ENCODE measurements at places on chromosomes 2 and 18. TPM values are rescaled to one million over a fixed set of nuclear protein-coding genes. Genes with fewer than 3 reads are reported as not detected.
A peak's percentile ranks its signal among the peaks of the same experiment; 100 is the strongest.

Gene SIX3
- total RNA-seq, result not detected

Gene IL18R1
- total RNA-seq, result 4.7 TPM

DNA sequence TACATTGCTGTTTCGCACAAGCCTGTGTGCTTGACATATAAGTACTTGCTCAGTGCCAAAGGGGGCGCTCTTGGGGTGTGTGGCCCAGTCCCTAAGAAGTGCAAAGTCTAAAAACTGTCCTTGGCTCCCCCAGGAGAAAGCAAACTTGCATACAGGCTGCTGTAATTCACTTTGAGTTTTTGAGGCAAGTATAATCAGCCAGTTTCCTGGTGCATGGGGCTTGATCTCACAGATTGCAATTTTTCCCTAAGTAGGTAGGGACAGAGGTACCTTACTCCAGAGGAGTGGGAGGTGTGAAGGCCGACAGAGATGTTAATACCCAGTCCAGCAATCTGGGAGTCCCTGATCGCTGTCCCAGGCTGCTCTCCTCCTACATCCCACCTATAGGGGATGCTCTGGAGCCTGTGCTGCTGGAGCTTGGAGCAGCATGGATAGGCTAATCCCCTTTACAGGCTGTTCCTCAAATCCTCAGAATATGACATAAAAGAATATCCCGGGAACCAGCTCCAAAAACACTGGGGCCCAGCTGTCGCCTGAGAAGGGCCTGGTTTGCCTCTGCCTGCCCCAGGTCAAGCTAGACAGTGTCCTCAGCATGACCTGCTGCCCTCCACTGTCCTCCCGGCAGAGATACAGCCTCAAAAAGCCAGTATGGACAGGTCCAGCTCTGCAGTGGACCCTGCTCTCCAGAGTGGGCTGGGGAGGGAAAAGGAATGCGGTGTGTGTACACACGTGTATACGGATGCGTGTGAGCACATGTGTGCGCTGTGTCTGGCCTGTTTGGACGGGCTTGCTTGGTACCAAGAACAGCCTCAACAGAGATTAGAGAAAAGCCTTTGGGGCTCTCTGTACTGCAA, 136.5 kb upstream of the HAAO start:
- H3K27ac ChIP-seq, result peak overlapping the region; percentile 96
- H3K27me3 ChIP-seq, result no peaks in the 10 kb centered on the region
- H3K4me3 ChIP-seq, result no peak overlapping the region
- peak; percentile 83 for DNase-seq
- no peaks in the 10 kb centered on the region for H3K36me3 ChIP-seq

- no peak for DNase-seq
- peaks cover 63% of the 10 kb centered on the region for H3K27me3 ChIP-seq
- H3K36me3 ChIP-seq, result no peaks in the 10 kb centered on the region
Measured at GRCh38 chr2:26619521-26619951, 21.6 kb downstream of the CIB4 start.

Gene CYP1B1
- total RNA-seq, result 827 TPM

DNA sequence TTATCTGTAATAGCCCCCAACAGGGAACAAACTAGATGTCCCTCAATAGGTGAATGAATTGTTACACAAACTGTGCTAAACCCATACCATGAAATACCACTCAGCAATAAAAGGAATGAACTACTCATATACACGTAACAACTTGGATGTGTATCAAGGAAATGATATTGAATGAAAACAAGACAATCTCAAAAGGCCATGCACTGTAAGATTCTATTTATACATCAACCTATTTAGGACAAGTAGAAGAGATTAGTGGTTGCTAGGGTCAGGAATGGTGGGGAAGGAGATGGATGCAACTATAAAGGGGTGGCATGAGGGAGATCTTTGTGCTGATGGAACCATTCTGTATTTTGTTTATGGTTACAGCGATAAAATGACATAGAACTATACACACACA, 47.1 kb downstream of the KANSL3 start:
- peaks cover 5% of the 10 kb centered on the region for H3K4me1 ChIP-seq
- H3K27me3 ChIP-seq, result no peaks in the 10 kb centered on the region
- H3K36me3 ChIP-seq, result peaks cover 42% of the 10 kb centered on the region
- DNase-seq, result peak; percentile 38
- no peak overlapping the region for H3K4me3 ChIP-seq

Gene ADNP2
- 22.4 TPM for total RNA-seq

GRCh38 chr2:36461039-36461681, 105.6 kb downstream of the CRIM1 start:
- peak overlapping the region; percentile 90 for H3K27ac ChIP-seq
- no peak overlapping the region for H3K4me3 ChIP-seq
- peak; percentile 62 for DNase-seq
- no peaks in the 10 kb centered on the region for H3K27me3 ChIP-seq
- H3K36me3 ChIP-seq, result peaks cover 92% of the 10 kb centered on the region

GRCh38 chr2:48488545-48488944, 41.4 kb upstream of the STON1 start:
- no peaks in the 10 kb centered on the region for H3K36me3 ChIP-seq
- no peak overlapping the region for H3K27ac ChIP-seq
- no peaks in the 10 kb centered on the region for H3K27me3 ChIP-seq
- H3K4me3 ChIP-seq, result no peak overlapping the region

DNA sequence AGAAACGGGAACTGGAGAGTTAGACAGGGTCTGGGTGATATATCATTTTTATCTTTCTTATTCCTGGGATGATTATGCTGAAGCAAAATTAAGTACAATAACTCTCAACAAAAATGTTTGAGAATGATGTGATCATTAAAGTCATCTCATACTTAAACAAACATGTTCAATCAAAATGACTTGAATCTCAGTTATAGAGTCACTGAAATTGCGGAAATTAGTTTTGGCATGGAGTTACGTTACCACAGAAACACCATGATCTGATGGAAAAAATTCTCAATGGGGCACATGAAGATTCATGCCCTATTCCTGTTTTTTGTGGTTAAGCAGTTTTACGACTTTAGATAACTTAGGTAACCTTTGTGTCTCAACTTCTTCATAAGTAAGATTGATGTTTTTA, 757.7 kb downstream of the EPHA4 start:
- no peaks in the 10 kb centered on the region for H3K36me3 ChIP-seq
- H3K27ac ChIP-seq, result no peak overlapping the region
- no peak overlapping the region for H3K4me3 ChIP-seq
- H3K4me1 ChIP-seq, result no peaks in the 10 kb centered on the region
- DNase-seq, result no peak
- no peaks in the 10 kb centered on the region for H3K27me3 ChIP-seq

DNA sequence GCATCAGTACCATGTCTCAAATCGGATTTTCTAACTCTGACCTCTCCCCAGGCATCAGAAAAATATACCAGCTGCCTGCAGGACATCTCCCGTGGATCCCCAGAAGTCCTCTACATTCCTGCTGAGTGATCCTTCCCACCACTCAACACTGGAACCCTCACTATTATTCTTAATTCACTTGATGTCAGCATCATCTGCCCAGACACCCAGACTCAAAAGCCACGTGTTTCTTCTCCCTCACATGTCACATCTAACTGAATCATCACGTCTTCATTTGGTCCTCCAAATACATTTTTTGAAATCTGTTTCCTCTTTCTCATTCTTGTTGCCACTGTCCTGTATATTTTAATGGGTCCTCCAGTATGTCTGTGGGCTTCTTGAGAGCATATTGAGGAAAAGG, 218.6 kb downstream of the HRH4 start:
- no peak for DNase-seq
- H3K36me3 ChIP-seq, result no peaks in the 10 kb centered on the region
- H3K4me3 ChIP-seq, result no peak overlapping the region
- H3K27me3 ChIP-seq, result no peaks in the 10 kb centered on the region
- no peak overlapping the region for H3K27ac ChIP-seq

Gene EPB41L3
- 0.88 TPM for total RNA-seq

Gene LCT
- total RNA-seq, result under 0.01 TPM

DNA sequence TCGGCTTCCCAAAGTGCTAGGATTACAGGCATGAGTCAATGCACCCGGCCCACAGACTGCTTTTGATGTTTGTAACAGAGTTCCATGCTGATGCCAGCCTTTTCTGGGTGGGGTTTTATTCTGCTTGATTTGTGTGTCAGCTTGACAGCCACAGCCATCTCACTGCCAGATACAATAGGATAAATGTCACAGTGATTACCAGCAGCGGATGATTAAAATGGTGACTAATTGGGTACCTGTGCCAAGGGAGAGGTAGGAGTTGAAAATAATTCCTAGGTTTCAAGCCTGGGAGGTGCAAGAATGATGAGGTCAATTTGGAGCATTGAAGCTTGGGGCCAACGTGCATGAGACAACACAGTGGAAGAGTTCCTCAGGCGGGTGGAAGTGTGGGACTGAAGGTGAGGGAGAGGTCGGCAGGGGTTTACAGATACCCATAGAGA, 39.4 kb downstream of the SH2D6 start:
- H3K4me1 ChIP-seq, result peaks cover 15% of the 10 kb centered on the region
- H3K27me3 ChIP-seq, result no peaks in the 10 kb centered on the region
- no peak overlapping the region for H3K27ac ChIP-seq
- no peak for DNase-seq

GRCh38 chr2:48228345-48228684, 301.6 kb upstream of the STON1 start:
- H3K4me1 ChIP-seq, result no peaks in the 10 kb centered on the region
- no peaks in the 10 kb centered on the region for H3K27me3 ChIP-seq

DNA sequence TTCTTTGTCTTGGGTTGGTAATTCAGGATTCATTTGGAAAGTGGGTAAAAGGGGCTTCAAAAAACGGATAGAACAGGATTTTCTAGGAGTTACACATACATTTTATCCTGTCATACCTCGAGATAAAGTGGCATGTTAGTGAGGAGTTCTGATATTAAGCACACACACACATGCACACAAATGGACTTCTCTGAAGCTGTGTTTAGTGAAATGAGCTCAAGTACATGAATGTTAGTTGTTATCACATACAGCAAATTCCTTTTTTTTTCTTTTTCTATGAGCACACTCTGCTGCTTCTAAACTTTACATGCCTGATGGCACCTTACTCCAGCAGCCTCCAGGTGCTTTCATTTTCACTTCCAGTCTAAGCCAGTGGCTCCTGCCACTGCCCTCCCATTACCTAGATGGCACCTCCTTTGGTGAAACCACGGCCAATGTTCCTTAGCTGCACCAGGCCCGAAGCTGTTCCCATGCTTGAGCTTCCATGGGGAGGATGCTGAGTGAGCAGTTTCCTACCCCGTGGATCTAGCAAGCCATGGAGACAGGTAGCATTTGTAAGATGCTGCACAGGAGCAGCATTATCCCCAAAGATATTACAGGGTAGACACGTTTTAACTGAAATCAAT, 49.7 kb downstream of the STAT1 start:
- peaks cover 83% of the 10 kb centered on the region for H3K36me3 ChIP-seq
- DNase-seq, result no peak
- no peaks in the 10 kb centered on the region for H3K27me3 ChIP-seq
- no peak overlapping the region for H3K4me3 ChIP-seq
- H3K27ac ChIP-seq, result no peak overlapping the region

DNA sequence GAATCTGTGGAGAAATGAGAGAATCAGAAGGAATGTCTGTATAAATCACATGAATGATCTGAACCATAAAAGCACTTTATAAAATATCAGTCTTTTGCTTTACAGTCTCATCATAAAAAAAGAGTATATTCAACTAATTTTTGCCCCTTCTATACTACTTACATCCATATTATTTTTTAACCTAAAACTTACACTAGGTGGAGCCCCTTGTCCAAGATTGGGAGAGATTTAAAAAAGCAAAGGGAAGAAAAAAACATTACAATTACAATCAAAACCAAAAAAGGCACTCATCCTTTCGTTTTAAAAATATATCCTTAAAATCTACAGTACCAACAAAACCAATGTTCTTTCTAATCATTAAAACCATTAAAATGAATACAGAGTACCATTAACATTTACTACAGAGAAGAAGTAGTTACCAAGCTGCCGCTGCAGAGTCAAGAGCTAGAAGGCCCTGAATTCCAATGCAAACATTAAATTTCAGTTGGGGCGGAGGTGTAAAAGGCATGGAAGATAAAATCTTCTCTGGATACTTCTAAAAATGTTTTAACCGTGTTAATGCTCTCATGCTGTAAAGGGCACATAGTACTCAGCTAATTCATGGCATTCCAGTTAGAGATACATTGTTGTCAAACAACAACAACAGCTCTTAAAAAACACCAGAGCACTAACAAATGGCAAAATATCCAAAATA, 56.7 kb upstream of the EPB41L3 start:
- H3K4me1 ChIP-seq, result no peaks in the 10 kb centered on the region
- H3K4me3 ChIP-seq, result no peak overlapping the region
- H3K27me3 ChIP-seq, result no peaks in the 10 kb centered on the region
- no peaks in the 10 kb centered on the region for H3K36me3 ChIP-seq
- DNase-seq, result peak; percentile 58

DNA sequence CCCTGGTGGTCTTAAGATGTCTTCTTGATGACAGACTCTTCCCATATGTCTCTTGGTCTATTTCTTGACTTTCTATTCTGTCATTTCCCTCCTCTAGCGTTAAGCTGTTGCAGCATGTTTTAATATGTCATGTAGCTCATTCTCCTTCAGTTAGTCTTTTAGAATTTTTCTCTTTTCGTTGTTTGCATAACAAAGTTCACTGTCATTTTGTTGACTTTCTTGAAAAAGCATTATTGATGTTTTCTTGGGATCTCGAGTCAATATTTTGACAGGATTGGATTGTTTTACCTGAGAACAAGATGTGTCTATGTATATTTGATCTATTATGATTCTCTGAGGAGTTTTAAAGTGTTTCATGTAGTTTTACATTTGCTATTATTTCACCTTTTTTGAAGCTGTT, 24.8 kb downstream of the SOCS6 start:
- H3K4me1 ChIP-seq, result no peaks in the 10 kb centered on the region
- H3K27ac ChIP-seq, result no peak overlapping the region
- H3K36me3 ChIP-seq, result no peaks in the 10 kb centered on the region
- no peaks in the 10 kb centered on the region for H3K27me3 ChIP-seq

GRCh38 chr18:25739376-25739775, 351.0 kb downstream of the SS18 start:
- H3K27me3 ChIP-seq, result no peaks in the 10 kb centered on the region
- no peak overlapping the region for H3K4me3 ChIP-seq
- H3K27ac ChIP-seq, result no peak overlapping the region
- H3K4me1 ChIP-seq, result peaks cover 6% of the 10 kb centered on the region
- DNase-seq, result no peak

DNA sequence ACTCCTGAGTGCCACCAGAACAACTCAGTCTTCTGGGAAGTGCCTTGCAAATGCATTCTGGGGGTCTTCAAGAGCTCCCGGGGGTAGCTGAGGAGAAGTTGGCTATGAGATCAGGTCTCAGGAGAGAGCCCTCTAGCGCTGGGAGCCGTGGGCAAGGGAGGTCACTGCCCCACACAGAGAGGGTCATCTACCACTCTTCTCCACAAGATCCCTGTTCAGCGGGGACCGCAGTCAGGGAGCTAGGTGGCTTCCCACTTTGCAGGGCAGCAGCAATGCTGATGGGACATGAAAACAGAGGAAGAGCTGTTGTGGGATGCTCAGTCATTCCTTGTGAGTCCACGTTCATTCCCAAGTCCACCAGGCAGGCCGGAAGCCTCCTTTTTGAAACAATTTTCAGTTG, 66.6 kb downstream of the ACKR3 start:
- H3K36me3 ChIP-seq, result no peaks in the 10 kb centered on the region
- no peak overlapping the region for H3K27ac ChIP-seq
- peaks cover 5% of the 10 kb centered on the region for H3K4me1 ChIP-seq
- H3K27me3 ChIP-seq, result peaks cover 12% of the 10 kb centered on the region
- DNase-seq, result no peak

All from osteoblast (primary cell).